ENCODE measurements at places on chromosomes 7 and 10.

DNA sequence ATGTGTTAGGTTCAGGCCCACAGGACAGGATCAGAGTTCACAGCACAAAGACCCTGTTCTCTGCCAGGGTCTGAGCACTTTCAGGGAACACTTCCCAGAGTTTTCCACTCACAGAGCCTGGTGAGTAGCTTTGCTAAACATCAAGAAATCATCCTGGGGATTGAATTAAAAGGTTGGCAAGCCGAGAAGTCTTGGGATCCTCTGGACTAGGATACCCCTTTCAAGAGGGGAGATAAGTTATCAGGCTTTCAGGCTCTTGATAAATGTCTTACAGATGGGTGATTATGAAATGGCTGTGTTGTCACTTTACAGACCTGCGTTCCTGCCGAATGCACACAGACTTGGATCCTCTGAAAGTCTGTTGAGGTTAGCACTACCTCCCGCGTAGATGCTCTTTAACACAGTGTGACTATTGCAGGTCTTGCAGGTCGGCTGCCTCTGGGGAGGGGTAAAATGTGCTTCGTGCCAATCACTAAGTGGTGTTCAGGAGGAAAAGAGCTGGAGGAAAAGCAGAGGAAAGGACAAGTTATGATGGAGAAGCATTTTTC is 473.5 kb upstream of the AKR1E2 start:
- peak; percentile 51 for DNase-seq

DNA sequence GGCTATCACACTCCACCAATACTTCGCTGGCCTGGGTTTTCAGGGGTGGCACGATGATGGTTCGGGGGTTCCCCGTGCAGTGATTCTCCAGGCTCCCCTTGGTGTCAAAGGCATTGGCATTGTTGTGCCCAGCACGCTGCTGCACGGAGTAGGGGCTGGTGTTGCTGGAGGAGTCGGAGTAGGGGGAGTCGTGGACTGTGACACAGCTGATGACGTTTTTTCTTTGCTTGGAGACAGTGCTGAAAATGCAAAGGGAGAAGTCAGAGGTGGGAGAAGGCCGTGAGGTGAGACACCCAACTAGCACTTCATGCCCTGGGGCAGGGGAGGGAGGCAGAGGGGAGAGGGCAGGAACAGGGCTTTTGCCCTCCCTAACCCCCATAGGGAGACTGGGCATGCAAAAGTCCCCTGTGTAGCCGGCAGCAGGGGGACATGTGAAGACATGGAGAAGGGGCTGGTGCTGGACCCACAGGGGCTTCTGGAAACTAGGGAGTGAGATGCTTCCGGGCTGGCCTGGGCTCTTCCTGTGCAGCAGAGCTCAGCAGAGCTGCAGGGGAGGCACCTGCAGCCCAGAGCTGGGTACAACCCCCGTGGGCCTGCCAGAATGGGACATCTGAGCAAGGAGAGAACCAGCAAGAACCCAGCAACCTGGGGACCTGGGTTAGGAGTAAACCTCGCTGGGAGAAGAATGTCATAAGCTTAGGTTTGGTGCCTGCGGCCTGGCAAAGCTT is 60.5 kb downstream of the CLEC2L start:
- no peak for DNase-seq

- DNase-seq, result no peak
Measured at GRCh38 chr7:76051840-76052239, 3.9 kb downstream of the MDH2 start.

DNA sequence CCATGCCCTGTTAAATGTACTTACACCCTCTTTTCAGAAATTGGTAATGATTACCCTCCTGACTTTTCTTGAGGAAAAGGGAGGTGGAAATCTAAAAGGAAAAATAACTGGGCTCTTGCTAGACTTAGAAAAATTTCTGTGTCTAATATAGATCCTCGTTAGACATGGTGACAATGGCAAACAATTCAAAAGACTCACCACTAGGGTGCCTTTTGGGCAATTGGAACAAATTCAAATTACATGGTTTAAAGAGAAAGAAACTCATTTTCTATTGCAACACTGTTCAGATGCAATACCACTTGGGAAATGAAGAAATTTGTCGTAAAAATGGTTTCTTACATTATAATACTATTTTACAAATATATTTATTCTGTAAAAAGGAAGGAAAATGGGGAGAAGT is 950.1 kb downstream of the GRM8 start:
- DNase-seq, result no peak

- no peak for DNase-seq
Measured at GRCh38 chr10:34587680-34588019, 227.4 kb downstream of the PARD3 start.

- DNase-seq, result peak; percentile 37
Measured at GRCh38 chr7:3218411-3219225, 82.4 kb upstream of the SDK1 start.

DNA sequence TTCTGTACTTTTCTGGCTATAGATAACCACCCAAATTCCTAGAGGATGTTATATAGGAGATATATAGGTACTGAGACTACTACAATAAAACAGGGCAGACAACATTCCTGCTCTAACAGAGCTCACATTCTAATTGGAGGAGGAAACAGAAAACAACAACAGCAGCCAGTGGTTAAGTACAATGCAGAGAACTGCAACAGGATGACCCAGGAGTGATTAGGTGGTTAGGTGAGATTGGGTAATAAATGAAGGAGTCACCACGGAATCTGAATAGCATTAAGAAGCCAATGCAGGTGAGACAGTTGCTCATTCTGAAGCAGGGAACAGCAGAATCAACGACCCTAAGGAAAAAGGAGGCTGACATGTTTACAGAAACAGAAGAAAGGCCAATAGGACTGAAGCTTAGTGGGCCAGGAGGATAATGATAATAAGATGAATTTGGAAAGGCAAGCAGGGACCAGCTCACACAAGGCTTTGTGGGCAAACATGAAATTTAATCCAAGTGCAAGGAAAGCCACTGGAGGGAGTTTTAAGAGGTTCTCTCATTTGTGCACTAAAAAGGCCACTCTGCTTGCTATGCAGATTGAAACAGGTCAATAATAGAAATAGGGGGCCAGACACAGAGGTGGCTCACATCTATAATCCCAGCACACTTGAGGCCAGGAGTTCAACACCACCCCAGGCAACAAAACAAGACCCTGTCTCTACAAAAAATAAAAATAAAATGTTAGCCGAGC is 16.9 kb upstream of the REEP3 start:
- DNase-seq, result no peak

All from eye (tissue), 1 donor.